ENCODE measurements at places on chromosomes 7 and 10. TPM values are rescaled to one million over a fixed set of nuclear protein-coding genes. Genes with fewer than 3 reads are reported as not detected.
A peak's percentile ranks its signal among the peaks of the same experiment; 100 is the strongest.

- DNase-seq: no peak
Measured at GRCh38 chr10:88617772-88618300, 31.3 kb downstream of the LIPJ start.

DNA sequence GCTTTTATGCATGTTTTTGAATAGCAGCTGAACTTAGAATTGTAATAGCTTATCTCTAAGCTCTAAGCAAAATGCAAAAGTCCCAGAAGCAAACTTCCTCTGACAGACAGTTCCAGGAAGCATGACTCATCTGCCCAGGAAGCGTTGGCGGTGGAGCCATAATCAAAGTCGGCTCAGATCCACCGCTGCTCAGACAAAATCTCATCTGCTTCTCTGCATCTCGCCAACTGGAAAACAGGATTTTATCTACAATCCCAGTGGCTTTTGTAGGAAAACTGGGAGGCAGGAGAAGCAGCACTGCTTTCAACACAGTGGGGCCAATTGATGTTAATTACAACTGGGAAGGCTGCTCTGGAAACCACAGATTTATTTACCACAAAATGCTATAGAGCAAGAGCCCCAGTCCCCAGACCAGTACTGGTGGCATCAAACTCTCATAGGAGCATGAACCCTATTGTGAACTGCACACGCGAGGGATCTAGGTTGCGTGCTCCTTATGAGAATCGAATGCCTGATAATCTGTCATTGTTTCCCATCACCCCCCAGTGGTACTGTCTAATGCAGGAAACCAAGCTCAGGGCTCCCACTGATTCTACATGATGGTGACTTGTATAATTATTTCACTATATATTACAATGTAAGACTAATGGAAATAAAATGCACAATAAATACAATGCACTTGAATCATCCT, 99.9 kb downstream of the CUBN start:
- peak; percentile 97 for DNase-seq

GRCh38 chr10:95789902-95790301, 33.9 kb downstream of the ENTPD1 start:
- DNase-seq: peak; percentile 48

DNA sequence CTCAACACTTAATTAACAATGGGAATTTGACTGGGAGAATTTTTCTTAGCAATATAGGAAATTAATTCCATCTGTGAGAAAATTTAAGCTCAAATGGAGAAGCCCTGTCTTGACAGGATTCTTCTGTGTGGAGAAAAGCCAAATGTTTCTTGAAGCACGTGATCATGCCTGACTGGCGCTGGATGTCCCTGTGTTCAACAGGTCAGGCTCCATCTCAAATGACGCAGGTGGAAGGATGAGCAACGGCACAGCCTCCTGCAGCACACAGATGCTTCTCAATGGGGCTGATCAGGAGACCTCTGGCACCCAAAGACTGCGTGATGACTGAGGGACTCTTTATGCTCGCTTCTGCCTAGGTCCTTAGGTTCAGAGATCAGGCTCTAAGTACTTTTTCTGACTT, 143.8 kb downstream of the RSU1 start:
- DNase-seq: no peak

- no peak for DNase-seq
Measured at GRCh38 chr7:50502001-50502684, 52.0 kb upstream of the FIGNL1 start.

GRCh38 chr7:159007364-159007995, 137.2 kb downstream of the VIPR2 start:
- DNase-seq: no peak

DNA sequence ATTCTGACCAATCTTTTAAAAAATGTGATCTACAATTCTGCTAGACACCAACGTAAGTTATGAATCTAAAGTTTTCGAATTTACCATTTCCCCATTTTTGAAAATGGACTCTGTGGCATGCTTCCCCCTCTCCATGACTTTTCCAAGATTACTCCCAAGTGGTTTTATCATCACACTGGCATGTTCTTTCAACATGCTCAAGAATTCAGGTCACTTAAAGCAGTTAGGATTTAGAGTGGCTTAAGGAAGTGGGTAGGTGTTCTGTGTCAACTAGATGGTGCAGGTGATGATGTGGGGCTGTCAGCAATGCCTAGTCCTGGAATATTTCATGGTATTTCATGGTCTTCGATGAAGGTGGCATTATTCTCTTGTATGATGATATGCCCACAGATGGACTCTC, 164.0 kb upstream of the ASAH2 start:
- no peak for DNase-seq

DNA sequence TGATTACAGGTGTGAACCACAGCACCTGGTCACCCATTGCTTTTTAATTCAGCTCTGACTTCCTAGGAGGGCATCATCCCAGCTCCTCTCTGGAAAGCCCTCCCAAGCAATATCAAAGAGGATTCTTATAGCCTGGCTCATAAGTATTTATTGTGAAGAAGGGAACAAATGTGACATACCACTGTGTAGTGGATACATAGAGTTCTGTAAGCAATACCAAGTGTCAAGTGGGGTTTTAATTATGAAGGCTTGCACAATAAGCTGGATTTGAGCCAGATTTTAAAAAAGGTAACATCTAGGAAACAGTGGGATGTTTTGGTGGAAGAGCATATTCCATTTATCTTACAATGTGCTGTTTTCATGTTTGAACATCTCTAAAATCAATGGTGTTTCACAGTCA, 19.0 kb upstream of the PRTFDC1 start:
- no peak for DNase-seq

DNA sequence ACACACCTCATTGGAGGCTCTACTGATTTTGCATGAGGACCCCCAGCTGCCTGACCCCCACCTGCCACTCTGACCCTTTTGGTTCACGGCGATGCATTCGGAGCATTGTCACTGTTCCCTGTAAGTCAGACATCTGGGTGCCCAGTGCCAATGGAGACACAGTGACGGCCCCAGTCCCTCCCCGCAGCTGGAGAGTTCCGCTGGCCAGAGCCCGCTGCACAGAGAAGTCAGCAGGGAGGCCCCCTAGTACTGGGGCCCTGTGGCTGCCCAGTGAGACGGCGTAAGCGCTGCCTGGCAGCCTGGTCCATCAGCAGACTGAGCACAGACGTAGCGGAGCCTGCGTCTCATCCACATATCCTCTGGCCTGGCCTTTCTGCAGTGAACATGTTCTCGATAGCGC, 77.5 kb downstream of the NKX6-2 start:
- no peak for DNase-seq

DNA sequence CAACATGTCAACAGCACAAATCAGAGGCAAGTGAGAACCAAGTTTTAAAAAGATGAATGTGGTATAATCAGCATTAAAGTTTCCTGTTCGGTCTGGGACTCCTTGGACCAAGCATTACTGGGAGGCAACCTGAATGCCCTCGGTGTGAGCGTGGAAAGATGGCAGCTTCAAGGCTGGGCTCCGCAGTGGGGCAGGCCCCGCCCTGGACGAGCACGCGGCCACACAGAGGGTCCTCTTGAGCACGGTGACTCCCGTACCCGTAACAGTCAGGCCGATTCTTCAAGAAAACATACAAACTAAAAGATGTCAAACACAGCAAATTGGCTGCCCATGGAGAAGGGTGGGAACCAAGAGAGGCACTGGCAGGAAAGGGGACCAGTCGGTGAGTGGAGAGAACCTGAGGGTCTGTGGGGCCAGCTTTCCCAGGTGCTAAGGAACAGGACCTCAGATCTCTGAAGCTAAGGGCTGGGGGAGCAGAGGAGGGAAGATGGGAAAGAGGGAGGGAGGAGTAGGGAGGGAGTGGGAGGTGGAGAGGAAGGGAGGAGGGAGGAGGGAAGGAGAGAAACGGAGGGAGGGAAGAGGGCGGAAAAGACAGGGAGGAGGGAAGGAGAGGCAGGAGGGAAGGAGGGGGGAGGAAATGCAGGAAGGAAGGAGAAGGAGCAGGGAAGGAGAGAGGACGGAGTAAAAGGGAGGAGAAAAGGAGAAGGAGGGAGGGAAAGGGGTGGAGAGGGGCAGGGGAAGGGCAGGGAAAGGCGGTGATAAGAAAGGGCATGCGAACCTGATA, 71.2 kb upstream of the FAM20C start:
- DNase-seq: no peak

Gene PPP1R17
- total RNA-seq: not detected

Gene LRRD1
- not detected for total RNA-seq

- DNase-seq: no peak
Measured at GRCh38 chr7:157371296-157371695, 34.5 kb downstream of the DNAJB6 start.

Measured in activated CD8-positive, alpha-beta T cell treated with anti-CD3 and anti-CD28 coated beads for 36 hours (primary cell).